ENCODE measurements at places on chromosomes 2 and 18. TPM values are rescaled to one million over a fixed set of nuclear protein-coding genes. Genes with fewer than 3 reads are reported as not detected.

- no peak for DNase-seq
These were observed 64.5 kb downstream of the ARHGAP28 start for GRCh38 chr18:6793986-6794385.

DNA sequence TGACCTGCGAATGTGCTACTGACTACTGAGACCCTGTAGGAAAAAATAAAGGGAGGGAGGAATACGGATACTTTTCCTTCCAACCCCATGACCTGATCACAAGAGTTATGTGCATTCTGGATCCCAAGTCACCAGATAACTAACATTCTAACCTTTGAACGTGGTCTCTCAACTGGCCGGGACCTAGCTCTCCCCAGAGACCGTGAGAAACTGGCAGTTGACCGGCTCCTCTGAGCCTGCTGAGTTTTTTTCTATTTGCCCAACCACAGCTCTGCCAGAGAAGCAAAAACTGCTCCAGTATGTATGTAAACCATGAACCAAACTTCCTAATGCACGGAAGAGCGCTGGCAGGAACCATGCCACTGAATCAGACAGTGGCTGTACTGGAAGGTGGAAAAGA, 47.5 kb upstream of the PTMA start:
- DNase-seq, result no peak

DNA sequence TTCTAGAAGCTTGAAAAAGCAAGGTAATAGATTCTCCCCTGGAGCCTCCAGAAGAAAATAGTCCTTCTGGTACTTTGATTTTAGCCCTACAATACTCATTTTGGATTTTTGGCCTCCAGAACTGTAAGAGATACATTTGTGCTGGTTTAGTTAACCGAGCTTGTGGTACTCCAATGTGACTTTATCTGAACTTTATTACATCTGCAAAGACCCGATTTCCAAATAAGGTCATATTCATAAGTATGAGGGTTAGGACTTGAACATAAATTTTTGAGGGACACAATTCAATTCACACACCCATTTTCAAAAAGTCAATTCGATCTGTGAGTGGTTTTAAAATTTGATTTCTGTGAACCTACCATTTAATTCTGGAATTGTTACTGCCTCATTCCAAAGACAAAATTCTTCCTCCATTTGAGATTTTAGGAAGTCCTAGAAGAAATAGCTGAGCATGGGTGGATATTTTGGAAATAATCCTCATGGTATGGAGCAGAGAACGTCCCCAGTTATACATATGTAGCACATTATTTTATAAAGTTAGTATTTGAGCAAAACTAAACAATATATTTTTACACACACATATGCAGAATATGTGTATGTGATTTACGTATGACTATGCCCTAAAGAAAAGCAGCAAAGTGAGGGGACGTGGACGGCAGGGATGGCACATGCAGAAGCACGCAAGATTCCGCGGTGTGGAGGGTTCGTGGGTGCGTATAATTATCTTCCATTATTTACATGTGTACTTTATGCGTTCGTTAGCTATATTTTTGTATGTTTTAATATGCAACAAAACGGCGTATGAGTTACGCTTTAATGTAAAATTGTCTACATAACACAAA, 905 bp upstream of the NUP35 start:
- no peak for DNase-seq

CFC1 gene
- not detected for polyA plus RNA-seq

PLEKHB2 gene
- polyA plus RNA-seq, result 57.5 TPM

All from A549 (cell line).